ENCODE measurements at places on chromosomes 2 and 18.

DNA sequence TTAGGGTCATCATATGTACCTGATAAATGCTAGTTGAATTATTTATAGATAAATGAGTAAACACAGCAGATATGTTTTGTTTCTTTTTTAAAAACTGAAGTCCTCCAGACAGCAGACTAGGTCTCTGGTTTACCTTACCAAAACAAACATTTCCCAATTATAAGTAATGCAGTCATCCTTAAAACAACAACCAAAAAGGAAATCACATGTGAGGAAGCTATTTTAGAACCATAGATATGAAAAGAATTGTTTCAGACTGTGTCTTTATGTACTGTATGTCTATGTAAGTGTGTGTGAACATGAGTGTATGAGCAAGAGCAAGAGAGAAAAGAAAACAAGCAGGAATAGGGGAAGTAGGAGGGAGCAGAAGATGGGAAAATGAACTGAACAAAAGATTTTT lies 441.0 kb downstream of the CPS1 start:
- ATAC-seq, result no peak

DNA sequence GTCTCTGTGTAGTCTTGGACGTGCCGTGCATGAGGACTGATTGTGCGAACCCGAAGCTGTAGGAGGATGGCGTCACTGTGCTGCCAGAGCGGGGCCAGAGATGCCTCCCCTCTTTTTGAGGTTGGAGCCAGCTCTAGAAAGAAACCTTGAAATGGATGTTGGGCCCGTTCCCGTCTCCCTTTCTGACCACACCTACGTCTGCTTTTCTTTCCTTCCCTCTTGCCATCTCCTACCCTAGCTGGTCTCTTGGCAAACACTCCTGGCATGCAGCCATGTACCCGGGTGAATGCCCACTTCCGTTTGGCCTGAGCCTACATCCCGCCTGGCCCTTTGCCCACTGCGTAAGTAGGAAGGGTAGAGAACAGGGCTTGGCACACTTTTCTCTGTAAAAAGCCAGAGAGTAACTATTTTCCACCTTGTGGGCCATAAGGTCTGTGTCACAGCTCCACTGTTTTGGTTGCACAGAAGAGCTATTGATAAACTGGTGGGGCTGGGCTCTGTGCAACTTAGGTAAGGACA lies 37.4 kb downstream of the SH3BP4 start:
- ATAC-seq, result no peak

- ATAC-seq, result peak; percentile 13
Observed at GRCh38 chr2:201157694-201158093, 25.2 kb upstream of the CASP10 start.

DNA sequence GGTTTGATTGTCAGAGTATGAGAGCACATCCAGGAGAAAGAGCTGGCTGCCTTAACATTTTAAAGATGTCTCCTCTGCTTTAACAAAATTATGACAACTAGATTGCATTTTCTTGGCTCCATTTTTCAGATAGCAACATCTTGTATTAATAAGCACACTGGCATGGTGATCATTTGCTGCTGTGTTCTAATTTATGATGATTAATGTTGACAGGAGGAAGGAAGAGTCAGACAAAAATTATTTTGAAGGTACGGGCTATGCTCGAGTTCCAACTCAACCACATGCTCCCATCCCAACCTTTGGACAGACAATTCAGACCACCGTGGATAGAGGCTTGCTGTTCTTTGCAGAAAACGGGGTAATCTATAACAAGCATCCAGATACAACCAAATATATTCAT lies 98.2 kb upstream of the TTC39C start:
- ATAC-seq, result no peak

GRCh38 chr2:161384864-161385263 lies 31.2 kb upstream of the TBR1 start:
- ATAC-seq, result peak; percentile 70

DNA sequence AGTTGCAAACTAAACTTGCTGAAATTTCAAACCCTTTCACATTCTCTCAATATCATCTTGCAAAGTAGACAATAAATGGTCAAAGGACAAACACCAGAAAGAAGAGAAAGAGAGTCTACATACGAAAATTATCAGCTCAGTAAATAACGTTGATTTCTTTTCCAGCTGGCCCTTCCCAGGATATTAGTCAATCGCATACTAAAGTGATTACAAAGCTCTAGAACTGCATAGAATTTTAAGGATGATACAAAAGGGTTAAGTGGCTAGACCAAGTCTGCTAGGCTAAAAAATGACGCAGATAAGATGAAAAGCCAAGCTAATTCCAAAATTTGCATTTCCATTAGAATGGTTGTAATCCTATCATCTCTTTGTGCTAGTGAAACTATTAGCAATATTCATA lies 405.7 kb downstream of the FBXO15 start:
- ATAC-seq, result no peak

DNA sequence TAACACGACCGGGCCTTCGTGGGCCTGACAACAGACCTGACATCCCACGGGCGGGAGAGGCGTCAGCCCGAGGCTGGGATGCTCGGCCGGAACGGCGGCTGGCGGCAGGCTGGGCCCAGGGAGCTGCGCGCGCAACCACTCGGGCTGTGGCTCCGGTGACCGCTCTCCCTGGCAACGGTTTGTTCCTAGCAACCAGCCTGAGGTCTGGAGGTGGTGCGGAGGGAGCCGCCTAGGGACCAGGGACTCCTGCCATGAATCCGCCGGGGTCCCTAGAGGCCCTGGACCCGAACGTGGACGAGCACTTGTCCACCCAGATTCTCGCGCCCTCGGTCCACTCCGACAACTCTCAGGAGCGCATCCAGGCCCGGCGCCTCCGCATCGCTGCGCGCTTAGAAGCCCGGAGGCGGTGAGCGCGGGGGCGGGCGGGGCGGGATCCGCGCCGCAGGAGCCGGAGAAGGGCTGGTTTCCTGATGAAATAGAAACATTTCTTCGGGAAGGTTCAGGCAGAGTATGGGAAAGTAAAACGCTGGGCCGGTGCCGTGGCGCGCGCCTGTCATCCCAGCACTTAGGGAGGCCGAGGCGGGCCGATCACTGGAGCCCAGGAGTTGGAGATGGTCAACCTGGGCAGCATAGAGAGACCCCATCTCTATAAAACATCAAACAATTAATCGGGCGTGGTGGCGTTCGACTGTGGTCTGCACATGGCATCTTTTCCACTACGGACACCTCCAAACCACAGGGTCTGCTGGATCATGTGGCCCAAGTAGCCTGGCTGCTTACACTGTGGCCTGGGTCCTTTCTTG lies at the start of gene DRC1:
DRC1 (plus strand) TSS at position 182 of the 803 bp plus-strand sequence; CDS start at position 252, 70 bp downstream.
- no peak for ATAC-seq

DNA sequence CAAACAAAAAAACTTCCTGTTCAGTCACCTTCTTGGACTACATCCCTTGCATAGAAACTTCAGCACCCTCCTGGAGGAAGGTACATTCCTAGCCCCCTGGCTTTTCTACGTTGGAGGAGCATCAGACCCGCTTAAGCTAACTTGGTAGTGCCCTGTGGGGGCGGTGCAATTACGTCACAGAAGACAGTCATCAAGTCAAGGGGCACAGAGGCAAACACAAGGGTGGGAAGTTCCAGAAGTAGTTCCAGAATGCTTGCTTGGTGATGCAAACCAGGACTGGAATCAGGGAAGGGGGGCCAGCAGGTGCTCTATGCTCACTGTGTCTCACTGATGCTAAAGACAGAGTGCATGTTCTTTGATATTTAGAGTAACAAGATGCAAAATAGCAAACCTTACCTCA lies 15.2 kb upstream of the AGFG1 start:
- ATAC-seq, result no peak

GRCh38 chr2:45005261-45006002 lies 3.8 kb downstream of the SIX2 start:
- ATAC-seq, result no peak

DNA sequence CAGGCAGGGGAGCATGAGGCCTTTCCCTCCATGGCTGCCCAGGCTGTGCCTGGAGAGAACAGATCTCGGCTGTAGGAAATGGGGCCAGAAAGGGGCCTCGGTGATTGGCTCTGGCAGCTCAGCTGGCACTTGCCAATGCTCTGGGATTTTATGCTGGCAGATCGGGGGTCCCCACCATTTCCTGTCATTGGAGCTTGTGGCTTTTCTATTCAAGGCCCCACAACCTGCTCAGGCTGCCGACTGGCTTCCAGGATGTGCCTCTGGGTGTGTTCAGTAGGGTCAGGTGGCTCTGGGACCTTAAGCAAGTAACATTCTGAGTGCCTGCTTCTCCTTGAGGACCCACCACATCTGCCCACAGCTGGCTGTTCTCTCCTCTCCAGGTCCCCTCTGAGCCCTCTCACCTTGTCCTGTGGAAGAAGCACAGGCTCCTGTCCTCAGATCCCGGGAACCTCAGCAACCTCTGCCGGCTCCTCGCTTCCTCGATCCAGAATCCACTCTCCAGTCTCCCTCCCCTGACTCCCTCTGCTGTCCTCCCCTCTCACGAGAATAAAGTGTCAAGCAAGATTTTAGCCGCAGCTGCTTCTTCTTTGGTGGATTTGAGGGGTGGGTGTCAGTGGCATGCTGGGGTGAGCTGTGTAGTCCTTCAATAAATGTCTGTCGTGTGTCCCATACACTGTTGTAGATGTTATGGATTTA lies 4.2 kb downstream of the GNLY start:
- no peak for ATAC-seq

DNA sequence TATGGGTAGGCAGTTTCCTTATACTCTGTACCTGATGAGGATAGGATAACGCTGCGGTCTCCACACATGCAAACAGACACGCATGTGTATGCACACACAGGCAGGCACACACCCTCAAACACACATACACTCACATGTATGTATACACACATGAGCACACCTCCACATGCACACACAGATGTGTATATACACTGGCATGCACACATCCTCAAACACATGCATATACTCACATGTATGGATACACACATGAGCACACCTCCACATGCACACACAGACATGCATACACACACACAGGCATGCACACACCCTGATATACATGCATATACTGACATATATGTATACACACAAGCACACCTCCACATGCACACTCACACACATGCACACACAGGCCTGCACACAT lies 267.8 kb upstream of the HDAC4 start:
- no peak for ATAC-seq

DNA sequence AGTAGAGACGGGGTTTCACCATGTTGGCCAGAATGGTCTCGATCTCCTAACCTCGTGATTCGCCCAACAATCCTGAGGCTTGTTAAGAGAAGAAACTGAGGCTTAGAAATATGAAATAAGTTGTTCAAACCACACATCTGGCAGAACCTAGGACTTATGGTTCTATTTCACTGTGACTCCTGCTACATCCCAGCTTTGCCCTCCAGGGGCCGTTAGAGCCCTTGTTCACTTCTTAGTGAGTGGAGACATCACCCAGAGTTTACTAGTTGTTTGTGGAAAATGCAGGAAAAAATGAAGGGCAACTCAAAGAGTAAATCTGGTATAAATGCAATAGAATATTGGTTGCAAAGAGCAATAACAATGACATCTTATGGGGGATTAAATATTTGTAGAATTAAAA lies 43.9 kb downstream of the MARCHF4 start:
- no peak for ATAC-seq

GRCh38 chr2:43842866-43843226 lies 4.1 kb downstream of the ABCG8 start:
- no peak for ATAC-seq

DNA sequence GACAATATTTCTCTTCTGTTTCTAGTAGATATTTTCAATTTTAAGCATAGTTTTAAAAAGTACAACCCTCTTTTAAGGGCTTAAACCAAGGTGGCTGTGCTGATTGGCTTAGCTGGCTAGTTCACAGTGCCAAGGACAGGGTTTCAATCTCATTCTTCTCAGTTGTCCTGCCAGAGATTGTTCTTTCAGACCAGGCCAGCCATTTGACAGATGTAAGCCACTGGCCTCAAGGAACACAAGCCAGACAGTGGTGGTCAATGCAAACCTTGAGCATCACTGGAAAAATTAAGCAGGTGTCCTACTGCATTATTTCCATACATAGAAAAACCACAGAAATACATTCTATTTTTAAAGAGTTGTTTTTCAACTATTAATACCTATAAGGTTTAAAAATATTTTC lies 5.9 kb downstream of the RNF103 start:
- ATAC-seq, result no peak

GRCh38 chr2:16191431-16192200 lies 251.3 kb downstream of the MYCN start:
- ATAC-seq, result no peak

DNA sequence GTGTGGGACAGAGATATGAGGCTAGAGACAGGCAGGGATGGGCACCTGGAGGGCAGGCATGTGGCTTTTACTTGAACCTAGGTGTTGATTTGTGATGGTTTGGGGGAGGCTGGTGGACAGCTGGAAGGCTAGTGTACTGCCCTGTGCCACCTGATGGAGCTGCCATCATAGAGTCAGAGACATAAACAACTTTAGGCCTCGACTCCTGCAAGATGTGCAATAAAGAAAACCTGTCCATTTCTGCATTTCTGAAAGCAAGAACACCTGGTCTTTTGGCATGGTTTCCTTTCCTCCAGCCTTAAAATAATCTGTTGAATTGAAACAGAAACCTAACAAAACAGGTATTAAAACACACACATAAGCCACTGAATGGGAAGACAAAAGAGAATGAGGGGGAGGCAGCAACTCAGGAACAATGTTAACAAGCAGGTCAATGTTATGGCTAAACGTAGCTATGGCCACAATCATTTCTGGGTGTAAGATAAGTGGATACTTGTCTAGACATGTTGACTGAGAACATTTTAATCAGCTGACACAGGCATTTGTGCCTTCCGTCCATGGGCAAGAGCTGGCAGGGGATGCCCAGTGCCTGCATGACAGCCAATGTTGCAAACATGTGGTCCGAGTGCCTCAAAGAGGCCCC lies 87.8 kb downstream of the KCTD1 start:
- no peak for ATAC-seq

DNA sequence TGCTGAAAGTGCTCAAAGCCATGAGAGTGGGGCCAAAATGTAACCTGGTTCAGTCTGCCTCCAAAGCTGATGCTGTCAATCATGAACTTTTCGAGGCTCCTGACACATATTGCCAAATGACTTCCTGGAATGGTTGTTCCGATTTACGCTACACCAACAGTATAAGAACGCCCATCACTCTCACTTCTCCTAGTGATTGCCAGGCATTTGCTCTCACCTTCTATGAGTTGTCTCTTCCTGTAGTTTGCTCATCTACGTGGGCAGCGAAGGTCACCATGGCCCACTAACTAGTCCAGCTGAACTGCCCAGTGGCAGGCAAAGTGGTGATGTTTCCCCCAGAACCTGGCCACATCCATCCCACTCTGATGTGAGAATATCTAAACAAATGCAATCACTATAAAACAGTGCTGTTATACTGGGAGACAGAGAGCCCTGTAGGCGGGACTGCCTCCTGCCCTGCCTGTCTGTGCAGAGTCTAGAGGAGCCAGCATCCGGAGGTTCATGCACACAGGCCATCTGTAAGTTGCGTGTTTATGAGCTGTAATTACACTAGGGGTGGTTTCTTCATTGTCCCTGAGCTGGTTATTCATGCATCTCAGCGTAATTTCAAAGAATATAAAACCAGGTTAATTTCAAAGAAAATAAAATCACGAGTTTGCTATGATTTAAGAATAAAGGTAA lies 8.8 kb upstream of the CABLES1 start:
- ATAC-seq, result no peak

Data from activated T-helper 17 cell treated with anti-CD3 and anti-CD28 coated beads, Interleukin-2, amount 50 U/mL, for 72 hours (primary cell).